GM23338 (cell line): ENCODE measurements at places on chromosomes 2 and 18.

DNA sequence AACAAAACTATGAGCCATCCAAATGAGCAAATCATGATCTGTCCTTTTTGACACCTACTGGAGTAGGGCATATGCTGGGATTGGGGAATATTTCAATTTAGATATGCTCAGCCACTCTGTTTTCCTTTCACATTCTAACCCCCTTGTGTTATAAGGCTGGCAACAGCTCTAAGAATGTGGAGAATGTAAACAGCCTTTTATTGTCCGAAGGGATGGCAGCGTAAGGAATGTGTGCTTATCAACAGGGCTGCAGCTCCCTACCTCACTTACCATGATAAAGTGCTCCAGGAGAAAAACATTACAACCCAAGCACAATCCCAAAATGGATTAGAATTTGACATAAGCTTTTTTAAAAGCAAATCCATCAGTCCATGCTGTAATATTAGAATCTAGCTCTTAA is 2.2 kb downstream of the NXPH2 start:
- peak; percentile 96 for DNase-seq

GRCh38 chr2:60557486-60557864 is 4.0 kb upstream of the BCL11A start:
- no peak for DNase-seq

- no peak for DNase-seq
These were observed 10.8 kb upstream of the SMAD7 start for GRCh38 chr18:48961547-48961946.

GRCh38 chr18:38305961-38306360 is 740.4 kb upstream of the CELF4 start:
- no peak for DNase-seq

DNA sequence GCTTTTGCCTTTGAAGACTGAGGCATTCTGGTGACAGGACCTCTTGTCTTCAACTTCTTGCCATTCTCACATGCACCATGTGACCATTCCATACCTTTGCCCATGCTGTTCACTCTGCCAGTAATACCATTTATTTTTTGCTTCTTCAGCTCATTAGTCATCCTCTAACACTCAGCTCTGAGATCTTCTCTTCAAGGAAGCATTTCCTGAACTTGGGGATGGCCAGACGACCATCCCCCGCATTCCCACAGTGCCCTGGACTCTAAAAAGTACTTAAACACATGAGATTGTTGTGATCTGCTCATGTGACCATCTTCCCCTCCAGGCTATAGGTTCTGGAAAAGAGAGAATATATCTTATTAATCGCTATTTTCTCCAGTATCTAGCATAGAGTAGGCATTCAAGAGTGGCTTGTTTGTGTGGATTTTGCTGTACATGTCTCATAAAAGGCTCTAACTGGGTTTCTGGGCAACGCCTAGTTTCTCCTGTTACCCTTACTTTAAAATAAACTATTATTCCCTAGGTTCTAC is 33.9 kb downstream of the PAX3 start:
- no peak for DNase-seq

GRCh38 chr2:20675701-20676352 is 8.9 kb downstream of the GDF7 start:
- DNase-seq: peak; percentile 50
